ENCODE measurements at places on chromosomes 11 and 22.

DNA sequence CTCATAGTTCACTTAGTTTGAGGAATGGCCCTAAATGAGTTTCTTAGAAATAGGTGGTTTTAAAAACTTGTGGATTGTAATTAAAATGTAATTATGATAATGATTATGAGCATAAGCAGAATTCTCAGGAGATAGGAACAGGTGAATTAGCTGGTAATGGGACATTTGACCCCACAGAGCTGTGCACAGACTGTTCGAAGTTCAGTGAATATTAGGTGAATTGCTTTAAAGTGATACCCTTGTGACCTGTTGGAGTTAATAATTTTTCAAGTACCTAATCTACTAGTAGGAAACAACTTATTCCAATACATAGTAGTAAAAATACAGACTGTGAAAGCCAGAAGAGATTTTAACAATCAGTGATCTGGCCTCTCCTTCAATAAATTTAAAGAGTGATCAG, 8.1 kb downstream of the FAR1 start:
- DNase-seq = no peak

- no peak for DNase-seq
These were observed 50.9 kb downstream of the ENDOD1 start for GRCh38 chr11:95140397-95141033.

- no peak for DNase-seq
These were observed 1495.9 kb downstream of the BRD1 start for GRCh38 chr22:48331691-48332220.

DNA sequence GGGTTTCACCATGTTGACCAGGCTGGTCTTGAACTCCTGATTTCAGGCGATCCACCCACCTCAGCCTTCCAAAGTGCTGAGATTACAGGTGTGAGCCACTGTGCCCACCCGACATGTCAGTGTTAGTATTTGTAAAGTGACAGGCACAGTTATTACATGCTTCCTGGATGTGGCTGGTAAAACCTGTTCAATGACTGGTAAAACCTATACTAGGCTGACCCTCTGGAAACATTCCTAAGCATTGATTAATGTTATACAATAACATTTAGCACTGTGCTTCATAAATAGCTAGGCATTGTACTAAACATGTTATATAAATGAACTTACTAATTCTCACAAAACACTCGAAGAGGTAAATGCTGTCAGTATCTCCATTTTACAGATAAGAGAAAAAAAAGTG, 20.9 kb upstream of the JHY start:
- DNase-seq = no peak

DNA sequence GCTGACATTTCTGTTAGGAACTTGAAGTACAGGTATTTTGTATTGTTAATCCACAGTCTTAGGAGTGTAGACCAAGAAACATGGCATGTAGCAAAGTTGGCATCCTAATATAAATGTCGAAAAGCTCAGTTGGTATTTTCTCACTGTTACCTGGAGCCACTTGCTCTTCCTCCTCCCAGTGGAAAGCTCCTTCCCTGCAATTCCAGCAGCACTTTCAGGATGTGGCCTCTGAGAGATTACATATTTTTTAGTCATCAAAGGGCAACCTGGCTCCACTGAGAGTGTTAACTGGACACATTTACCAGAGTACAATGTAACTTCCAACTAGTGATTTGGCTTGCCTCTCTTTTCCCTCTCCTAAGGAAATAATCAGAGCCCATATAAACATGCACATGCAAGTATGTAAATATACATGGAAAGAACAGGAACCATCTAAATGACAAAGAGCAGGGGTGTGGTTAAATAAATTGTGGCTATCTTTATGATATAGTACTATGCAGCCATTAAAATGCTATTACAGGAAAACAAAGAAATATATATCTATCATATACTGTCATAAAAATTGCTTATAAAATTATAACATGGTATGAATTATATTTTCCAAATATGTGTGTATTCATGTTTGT, 14.3 kb upstream of the EED start:
- no peak for DNase-seq
